NCI-H187 (cell line): ENCODE measurements at places on chromosomes 2 and 18.

- no peak for DNase-seq
Observed at GRCh38 chr2:119821266-119821665, 61.5 kb downstream of the PTPN4 start.

DNA sequence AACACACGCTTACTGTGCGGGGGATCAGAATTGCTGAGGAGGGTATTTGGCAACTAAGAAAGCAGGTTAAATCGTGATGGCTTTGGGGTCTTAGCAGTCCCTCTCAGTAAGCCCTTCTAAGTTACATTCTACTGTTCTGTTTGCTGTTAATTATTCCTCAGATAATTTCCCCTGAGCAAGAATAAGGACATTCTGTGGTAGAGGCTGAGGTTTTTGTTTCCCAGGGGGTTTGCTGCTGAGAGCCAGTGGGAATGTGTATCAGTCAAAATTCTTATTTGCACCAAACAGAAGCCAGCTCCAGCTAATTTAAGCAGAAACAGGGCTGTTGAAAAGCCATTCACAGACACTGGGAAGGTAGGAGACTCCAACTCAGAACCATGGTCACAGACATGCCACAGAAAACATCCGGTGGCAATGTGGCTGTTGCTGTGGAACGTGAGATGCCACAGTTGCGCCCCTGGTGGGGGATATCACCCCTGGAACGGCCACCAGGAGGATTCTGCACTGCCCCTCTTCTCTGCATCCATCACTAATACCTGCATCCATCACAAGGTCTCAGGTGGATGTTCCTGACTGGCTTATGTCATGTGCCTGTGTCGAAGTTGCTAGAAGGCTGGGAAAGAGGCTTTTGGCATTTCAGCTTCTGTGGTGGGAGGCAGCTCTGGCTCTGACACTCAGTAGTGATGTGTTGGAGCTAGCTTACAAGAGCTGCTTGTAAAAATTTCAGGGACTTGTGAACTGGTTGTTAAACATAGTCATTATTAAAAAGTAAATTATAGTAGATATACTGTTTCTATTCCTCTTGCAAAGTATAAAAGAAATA is 23.2 kb downstream of the SLC4A3 start:
- DNase-seq: no peak

- no peak for DNase-seq
Observed at GRCh38 chr2:211599146-211599545, 939.5 kb downstream of the ERBB4 start.

DNA sequence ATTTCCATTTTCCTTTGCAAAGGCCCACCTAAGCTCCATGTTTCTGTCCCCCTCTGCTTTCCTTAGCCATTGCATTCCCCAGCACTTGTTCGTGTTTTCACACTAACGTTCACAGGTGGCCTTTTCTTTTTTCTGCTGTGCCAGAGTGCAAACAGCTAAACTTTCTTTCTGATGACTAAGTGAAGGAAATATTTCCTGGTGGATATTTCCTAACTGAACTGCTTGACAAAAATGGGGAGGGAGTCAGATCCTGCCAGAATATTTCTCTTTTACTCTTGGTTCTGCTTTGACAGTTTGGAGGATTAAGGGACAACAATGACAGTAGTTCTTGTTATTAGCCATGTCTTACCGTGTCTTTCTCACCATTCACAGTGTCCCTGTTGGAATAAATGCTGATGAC is 344.0 kb downstream of the ARHGAP15 start:
- no peak for DNase-seq

DNA sequence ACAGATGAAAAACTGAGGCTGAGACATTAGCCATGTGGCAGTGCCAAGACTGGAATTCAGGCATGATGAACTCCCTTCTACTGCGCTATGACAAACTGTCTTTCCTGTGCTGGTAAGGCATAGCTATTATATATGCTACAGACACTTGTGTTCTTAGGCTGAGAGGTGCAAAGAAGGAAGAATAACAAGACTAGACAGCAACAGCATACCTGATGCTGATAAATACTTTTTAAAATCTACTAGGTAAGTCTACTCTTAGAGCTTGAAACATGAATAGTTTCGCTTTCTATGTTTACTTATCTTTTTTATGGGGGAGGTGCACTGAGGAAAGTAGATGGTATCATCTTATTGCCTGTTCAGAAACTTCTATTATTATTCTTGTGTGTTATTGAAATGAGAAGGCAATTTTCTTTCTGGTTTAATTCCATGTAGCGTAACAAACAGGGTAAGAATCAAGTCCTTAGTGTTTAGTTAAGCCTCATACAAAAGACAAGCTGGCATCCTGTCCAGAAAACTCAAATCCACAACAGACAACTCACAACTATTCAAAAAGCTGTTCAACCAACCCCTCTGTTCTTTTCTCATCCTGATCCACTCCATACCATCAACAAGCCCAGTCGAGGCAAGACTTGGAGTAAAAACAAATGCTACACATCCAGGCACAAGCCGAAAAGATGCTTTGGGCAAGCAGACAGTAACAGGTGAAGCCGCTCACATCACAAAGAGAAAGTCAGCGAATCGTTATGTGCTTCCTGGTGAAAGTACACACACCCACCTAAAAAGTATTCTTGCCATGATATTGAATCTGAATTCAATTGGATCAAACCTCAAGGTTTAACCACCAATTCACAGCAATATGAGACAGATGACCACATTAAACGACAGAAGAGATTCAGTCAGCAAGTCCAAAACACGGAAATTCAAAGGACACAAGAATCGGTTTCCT is 1.5 kb downstream of the TTC32 start:
- no peak for DNase-seq

GRCh38 chr2:40734797-40735196 is 282.9 kb upstream of the SLC8A1 start:
- DNase-seq: no peak

GRCh38 chr2:190835303-190835930 is 45.2 kb upstream of the GLS start:
- DNase-seq: no peak

DNA sequence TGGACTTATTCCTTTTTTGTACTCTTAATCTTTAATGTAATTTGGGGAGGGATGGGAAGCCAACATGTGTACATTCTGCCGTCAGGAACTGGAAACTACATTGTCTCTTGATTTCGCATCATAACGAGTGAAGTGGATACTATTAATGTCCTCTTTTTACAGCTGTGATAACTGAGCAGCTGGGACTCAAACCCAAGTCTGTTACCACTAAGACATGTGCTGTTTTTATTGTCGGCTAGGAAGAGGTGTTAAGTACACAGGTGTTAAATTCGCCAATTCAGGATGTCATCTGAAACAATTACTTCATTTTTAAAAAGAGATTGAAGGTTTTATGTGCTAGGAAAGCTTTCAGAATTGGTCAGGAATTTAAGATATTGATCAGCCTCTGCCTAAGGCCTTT is 6.9 kb downstream of the GMCL1 start:
- no peak for DNase-seq

- DNase-seq: no peak
Observed at GRCh38 chr2:62314291-62314690, 118.4 kb downstream of the B3GNT2 start.

GRCh38 chr2:122816803-122817202 is 1061.4 kb downstream of the TSN start:
- DNase-seq: no peak

- DNase-seq: no peak
Observed at GRCh38 chr2:28233164-28233676, 159.4 kb upstream of the FOSL2 start.

DNA sequence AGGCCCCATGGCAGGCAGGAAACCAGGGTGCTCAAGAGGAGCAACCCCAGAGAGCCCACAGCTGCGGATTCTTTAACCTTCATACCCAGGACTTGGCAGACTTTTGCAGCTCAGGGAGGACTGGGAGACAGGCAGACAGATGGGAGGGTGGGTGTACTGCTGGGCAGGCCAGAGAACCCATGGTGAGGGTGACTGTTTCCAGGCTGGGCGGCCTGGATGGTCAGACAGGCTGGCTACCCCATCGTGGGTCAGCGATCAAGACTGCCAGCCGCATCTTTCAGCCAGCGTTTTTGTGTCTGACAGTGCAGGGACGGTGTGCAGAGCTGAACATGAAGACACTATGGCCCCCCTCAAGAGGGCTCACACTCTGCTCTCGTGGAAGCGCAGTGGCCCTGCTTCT is 82.2 kb downstream of the MARCO start:
- DNase-seq: no peak

GRCh38 chr2:150471813-150472510 is 15.5 kb downstream of the RND3 start:
- DNase-seq: no peak

GRCh38 chr2:116809109-116809508 is 1005.4 kb upstream of the DDX18 start:
- no peak for DNase-seq

DNA sequence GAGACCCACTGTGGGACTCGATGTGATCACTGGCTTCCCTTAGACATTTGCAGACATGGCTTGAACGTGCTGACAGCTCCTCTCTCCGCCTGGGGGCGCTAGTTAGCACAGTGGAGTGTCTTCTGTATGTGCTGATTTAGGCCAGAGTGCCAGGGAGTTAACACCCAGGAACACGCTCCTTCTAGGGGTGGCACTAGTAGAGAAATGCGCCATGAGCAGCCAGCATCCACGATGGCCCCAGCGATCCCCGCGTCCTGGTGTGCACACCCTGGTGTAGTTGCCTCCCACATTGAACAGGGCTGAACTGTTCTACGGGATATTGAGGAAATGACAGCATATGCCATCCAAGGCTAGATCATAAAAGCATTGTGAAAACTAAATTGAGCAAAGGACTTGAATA is 11.4 kb upstream of the NMUR1 start:
- DNase-seq: no peak

DNA sequence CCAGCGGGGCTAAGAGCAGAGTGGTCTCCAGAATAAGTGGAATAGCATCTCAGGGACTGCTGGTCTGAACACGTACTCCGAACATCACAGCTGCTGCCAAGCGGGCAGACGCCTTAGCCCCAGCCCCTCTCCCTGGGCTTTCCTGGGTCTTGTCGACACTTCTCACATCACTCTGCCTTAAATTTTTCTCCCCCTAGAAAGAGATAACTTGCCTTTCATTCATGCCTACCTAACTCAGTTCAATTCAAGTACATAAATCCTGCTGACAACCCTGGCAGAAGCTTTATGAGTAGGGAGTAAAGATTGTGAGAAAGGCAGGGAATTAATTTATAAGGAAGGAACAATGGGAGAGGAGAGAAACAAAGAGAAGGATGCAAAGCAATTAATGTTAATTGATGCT is 202.9 kb upstream of the TNP1 start:
- DNase-seq: no peak

DNA sequence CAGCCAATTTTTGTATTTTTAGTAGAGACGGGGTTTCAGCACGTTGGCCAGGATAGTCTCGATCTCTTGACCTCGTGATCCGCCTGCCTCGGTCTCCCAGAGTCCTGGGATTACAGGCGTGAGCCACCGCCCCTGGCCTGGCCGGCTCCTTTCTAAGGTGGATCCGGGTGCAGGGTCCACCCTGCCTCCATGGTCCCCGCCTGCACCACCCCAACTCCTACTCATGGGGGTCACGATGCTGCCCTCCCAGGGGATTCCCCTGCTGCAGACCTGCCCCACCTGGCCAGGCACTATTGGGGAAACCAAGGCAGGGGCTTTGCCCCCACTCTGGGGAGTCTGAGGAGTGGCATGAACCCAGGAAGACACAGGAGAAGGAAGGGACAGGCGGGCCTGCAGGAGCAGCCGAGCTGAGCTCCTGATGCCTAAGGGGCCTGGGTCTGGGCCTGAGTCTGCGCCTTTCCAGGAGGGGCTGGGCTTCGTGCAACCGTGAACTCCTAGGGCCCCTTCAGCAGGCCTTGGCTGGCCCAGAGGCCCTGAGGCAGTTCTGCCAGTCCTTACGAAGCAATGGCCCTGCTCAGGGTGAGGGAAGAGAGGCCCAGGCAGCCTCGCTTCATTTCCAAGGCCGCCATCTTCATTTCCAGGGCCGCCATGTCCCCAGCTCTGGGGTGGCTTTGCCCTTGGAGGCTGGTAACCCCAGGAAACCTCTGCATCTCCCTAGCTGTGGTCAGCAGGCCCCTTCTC is 67.2 kb upstream of the SMAD7 start:
- DNase-seq: no peak

- no peak for DNase-seq
Observed at GRCh38 chr2:239316562-239317465, 84.0 kb downstream of the HDAC4 start.

- DNase-seq: no peak
Observed at GRCh38 chr2:129903586-129904425, 75.7 kb upstream of the RAB6C start.

DNA sequence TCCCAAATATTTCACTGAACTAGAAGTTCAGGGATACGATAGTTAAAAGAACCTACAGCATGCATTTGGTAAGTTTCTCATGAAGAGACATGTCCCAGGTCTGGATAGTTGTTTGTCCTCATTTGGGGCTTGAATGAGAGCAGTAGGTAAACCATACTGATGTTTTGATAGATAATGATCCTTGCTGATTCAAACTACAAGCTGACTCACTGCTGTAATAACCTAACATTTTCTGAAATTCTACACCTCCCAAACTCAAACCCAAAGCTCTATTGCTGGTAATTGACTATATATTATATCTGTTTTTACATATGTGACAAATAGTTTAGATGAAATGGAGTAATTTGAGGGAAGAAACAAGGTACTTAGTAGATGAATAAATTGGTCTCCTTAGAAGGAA is 154.1 kb upstream of the BOD1L2 start:
- DNase-seq: no peak

- DNase-seq: no peak
Observed at GRCh38 chr2:207284556-207285472, 119.1 kb upstream of the KLF7 start.

DNA sequence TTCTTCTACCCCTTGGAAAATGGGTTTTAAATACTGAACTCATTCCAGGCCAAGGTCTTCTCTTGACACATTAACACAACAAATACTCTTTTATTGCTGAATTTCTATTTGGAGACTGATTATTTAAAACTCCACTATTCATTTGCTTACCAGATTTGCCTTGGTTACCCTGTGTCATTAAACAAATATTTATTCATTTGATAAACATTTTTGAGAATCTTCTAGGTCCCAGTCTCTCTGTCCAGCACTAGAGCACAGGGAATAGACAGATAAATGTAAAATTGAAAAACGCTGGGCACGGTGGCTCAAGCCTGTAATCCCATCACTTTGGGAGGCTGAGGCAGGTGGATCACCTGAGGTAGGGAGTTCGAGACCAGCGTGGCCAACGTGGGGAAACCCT is 9.8 kb upstream of the MRO start:
- no peak for DNase-seq

DNA sequence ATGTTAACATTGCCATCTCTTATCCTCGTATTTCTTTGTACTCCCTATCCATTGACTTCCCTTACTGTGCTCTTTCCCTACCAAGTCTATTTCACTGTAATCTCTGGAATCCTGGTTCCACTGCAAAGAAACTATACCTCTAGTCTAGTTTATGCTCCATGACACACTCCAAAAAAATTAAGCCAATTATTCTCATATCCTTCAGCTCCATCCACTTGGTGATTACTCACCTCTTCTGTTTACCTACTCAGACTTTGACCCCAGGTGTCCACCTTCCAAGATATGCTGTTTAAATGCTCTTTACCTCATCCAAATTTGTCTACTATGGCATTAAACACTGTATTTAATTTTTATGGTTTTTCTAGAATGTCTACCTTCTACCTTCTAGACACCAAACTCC is 137.9 kb downstream of the ATAD2B start:
- DNase-seq: no peak
